ENCODE measurements at places on chromosomes 4 and X.

GRCh38 chr4:42555828-42556227 is 101.1 kb downstream of the ATP8A1 start:
- no peak for DNase-seq

DNA sequence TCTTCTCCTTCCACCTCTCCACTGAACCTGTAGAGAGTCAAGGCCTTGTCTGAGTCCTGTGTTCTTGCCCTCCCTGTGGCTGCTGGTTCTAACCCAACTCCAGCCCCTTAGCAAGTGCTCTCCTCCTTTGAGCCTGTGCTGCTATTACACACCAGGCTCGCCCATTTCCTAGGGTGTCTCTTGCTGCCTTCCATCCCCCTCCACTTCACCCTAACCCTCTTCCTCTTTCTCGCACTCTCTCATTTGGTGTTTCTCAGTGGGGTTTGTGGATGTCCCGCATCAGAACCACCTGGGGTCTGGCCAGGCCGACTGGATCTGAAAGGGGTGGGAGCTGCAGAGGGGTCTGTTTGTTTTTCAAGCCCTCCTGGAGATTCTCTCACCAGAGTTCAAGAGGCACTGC is 156.7 kb downstream of the SPRY1 start:
- DNase-seq = no peak

- DNase-seq = no peak
Measured at GRCh38 chr4:78518561-78518960, 33.0 kb upstream of the ANXA3 start.

DNA sequence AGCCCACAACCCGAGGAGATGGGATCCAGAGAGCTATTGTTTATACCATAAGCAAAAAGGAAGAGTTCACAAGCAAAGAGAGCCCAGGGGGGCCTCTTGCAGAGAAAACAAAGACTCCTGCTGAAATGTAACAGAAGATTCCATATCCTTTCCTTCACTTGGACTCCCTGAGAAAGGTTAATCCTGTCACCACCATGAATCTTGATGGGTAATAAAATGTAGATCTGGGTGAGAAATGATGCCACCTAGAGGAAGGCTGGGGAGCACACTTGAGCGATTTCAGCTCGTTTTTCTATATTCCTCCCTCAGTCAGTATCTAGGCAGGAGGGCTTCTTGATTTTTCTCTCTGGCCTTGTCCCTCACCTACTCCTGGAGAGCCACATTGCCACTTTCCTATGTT is 10.2 kb upstream of the KCNE5 start:
- no peak for DNase-seq

- DNase-seq = no peak
Measured at GRCh38 chrX:110863883-110864282, 68.3 kb upstream of the CHRDL1 start.

- DNase-seq = no peak
Measured at GRCh38 chr4:40587826-40588225, 41.8 kb downstream of the RBM47 start.

Measured in frontal cortex (tissue), 4 donors.